Breast epithelium (tissue), 4 donors: ENCODE measurements at places on chromosomes 4 and X.

GRCh38 chr4:48100256-48100655, 33.8 kb downstream of the TXK start:
- no peaks in the 10 kb centered on the region for H3K36me3 ChIP-seq
- no peak overlapping the region for H3K27ac ChIP-seq
- DNase-seq: no peak
- H3K4me3 ChIP-seq: no peak overlapping the region
- H3K4me1 ChIP-seq: no peaks in the 10 kb centered on the region

GRCh38 chr4:74366367-74366911, 1.5 kb downstream of the EREG start:
- H3K4me1 ChIP-seq: no peaks in the 10 kb centered on the region
- H3K36me3 ChIP-seq: no peaks in the 10 kb centered on the region
- no peak overlapping the region for H3K4me3 ChIP-seq

DNA sequence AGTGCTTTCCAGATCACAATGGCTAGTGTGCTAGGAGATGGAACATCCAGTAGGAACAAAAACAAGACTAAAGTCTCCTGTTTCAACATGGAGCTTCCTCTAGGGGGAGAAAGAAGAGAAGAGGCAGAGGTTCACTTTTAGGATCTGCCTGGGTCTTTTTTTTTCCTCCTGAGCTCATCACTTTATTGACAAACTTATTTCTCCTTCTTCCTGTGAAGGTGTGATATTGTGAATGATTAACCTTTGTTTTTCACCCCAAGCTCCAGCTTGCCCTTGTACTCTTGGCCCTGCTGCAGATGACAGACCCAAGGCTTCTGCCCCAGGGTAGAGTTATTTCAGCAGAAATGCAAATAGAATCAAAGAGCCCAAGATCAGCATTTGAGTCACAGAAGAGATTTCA, 13.5 kb downstream of the PAGE4 start:
- no peaks in the 10 kb centered on the region for H3K27me3 ChIP-seq
- H3K4me3 ChIP-seq: no peak overlapping the region
- H3K27ac ChIP-seq: no peak overlapping the region
- DNase-seq: no peak

- H3K27me3 ChIP-seq: peaks cover 14% of the 10 kb centered on the region
- no peak overlapping the region for H3K4me3 ChIP-seq
- no peaks in the 10 kb centered on the region for H3K4me1 ChIP-seq
- DNase-seq: no peak
- H3K27ac ChIP-seq: no peak overlapping the region
- no peaks in the 10 kb centered on the region for H3K36me3 ChIP-seq
Observed at GRCh38 chr4:174117445-174117844, 166.0 kb downstream of the FBXO8 start.

- no peak for DNase-seq
- H3K27me3 ChIP-seq: no peaks in the 10 kb centered on the region
- no peaks in the 10 kb centered on the region for H3K4me1 ChIP-seq
Observed at GRCh38 chrX:15043538-15043937, 170.3 kb downstream of the MOSPD2 start.

DNA sequence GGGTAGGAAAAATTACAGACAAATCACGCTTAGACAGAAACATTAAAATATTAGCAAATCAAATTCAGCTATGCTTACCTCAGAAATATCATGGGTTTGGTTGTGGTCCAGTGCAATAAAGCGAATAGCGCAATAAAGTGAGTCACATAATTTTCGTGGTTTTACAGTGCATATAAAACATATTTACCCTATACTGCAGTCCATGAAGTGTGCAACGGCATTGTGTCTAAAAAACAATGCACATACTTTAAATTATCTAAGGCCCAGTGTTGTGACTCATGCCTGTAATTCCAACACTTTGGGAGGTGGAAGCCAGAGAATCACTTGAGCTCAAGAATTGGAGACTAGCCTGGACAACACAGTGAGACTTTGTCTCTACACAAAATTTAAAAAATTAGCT, 195.7 kb upstream of the IL1RAPL1 start:
- H3K36me3 ChIP-seq: no peaks in the 10 kb centered on the region
- no peak for DNase-seq
- no peak overlapping the region for H3K27ac ChIP-seq
- H3K4me3 ChIP-seq: no peak overlapping the region
- no peaks in the 10 kb centered on the region for H3K27me3 ChIP-seq
- no peaks in the 10 kb centered on the region for H3K4me1 ChIP-seq

DNA sequence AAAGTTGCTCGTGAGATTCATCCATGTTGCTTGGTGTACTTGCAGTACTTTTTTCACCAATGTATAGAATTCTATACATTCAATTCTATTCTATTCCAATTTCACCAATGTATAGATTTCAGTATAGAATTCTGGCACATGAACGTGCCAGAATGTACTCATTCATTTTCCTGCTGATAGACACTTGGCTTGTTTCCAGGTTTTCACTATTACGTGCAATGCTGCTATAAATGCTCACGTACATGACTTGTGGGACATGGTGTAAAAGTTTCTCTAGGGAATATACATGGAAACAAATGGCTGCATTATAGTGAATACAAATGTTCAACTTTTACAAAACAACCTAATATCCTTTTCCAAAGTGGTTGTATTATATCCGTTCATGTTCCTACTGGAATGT, 6.8 kb upstream of the CXorf66 start:
- no peaks in the 10 kb centered on the region for H3K4me1 ChIP-seq
- no peak overlapping the region for H3K27ac ChIP-seq
- H3K4me3 ChIP-seq: no peak overlapping the region
